ENCODE measurements at places on chromosomes 5 and 9. TPM values are rescaled to one million over a fixed set of nuclear protein-coding genes. Genes with fewer than 3 reads are reported as not detected.

DNA sequence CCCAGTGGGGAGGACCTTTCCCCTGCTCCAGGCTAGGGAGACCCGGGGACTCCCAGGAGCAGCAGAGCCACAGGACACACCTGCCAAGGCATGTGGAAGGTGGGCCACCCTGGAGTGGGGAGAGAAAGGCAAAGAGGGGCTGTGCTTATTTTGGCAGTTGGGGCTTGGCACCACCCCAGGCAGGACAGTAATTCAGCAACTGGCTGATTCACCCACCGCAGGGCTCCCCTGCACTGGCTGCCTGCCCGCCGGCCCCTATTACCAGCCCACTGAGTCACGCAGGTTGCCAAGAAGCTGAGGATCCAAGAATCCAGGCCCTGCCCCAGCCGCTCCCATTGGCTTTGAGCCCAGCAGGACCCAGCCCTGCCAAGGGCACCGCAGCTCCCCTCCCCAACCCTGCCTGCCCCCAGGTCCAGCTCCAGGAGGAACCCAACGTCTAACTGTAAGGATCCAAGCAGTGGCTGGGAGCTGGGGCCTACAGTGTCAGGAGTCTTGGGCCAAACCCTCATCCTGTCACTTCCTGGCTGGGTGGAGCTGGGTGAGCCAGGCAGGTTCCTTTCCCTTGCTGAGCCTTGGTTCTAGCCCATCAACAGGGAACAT is 14.2 kb upstream of the RALGDS start:
- H3K4me1 ChIP-seq = peaks cover 82% of the 10 kb centered on the region
- H3K27ac ChIP-seq = peak overlapping the region; percentile 98
- peak; percentile 90 for DNase-seq
- no peaks in the 10 kb centered on the region for H3K36me3 ChIP-seq
- H3K27me3 ChIP-seq = no peaks in the 10 kb centered on the region
- H3K4me3 ChIP-seq = no peak overlapping the region

DNA sequence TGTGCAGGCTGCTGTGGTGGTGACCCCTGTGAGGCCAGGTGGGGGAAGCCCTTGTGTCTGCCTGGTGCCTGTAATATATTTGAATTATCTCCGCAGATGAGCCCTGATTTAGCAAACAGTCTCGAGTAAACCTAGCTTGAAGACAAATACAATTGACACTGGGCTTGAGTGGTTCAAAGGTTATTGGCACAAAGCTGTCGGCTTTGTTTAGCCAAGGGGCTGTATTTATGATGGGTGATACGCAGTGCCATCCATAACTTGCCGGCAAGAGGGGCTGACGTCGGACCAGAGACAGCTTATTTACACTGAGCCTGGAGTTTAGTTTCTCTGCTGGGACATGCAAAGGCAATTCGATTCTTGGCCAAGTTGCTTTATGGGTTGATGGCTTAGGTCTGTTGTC is 20.0 kb upstream of the PITX1 start:
- no peaks in the 10 kb centered on the region for H3K36me3 ChIP-seq
- H3K4me3 ChIP-seq = no peak overlapping the region
- no peak overlapping the region for H3K27ac ChIP-seq
- peaks cover 22% of the 10 kb centered on the region for H3K4me1 ChIP-seq

- no peak overlapping the region for H3K27ac ChIP-seq
- no peak for DNase-seq
- no peak overlapping the region for H3K4me3 ChIP-seq
- H3K27me3 ChIP-seq = no peaks in the 10 kb centered on the region
- H3K4me1 ChIP-seq = no peaks in the 10 kb centered on the region
Measured at GRCh38 chr9:22457448-22457847, 10.8 kb downstream of the DMRTA1 start.

GRCh38 chr5:81044868-81045267 is 84.7 kb downstream of the RASGRF2 start:
- H3K27me3 ChIP-seq = no peaks in the 10 kb centered on the region
- no peak overlapping the region for H3K4me3 ChIP-seq
- no peak for DNase-seq
- H3K4me1 ChIP-seq = no peaks in the 10 kb centered on the region
- no peak overlapping the region for H3K27ac ChIP-seq

DNA sequence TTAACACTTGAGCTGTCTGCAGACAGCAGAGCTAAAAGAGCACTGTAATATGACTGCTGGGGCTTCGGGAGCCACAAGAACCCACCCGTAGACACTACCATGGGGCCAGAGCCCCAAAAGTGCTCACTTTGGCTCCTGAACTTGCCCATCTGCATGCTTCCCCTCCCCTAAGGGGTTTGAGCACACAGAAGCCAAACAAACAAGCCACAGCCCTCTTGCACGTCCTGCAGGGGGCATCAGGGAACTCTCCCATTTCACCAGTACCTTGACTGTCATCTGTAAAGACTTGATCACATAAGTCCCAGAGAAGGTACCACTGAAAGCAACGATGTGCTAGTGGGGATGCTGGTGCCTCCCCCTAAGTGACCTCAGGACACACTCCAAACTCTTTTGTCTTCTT is 681.8 kb downstream of the SEMA5A start:
- no peak for DNase-seq
- H3K36me3 ChIP-seq = no peaks in the 10 kb centered on the region
- H3K27ac ChIP-seq = no peak overlapping the region

DNA sequence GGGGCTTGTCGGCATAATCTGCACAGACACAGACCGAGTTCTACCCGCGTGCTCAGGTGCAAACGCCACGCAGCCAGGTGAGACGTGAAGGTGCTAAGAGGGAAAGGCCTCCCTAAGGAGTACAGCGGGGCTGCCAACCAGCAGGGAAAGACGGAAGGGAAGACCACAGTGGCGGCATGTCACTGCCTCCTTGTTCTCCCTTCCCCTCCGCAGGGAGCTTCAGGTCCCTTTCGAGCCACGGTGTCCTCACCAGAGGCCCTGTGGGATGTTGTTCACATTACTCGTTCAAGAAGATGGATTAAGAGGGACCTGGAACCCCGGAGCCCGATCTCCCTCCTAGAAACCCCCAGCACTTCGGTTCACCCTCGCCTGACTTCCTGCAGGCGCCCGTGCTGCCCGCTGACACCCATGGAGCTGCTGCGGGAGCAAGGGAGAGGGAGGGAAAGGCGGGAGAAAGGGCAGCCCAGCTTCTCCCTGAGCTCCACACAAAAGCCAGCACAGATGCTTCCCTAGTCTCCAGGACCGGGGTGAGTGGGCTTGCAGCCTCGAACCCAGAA is 686 bp downstream of the BRD9 start:
- peak overlapping the region; percentile 93 for H3K27ac ChIP-seq
- H3K4me1 ChIP-seq = peaks cover 29% of the 10 kb centered on the region
- peaks cover 44% of the 10 kb centered on the region for H3K36me3 ChIP-seq
- H3K4me3 ChIP-seq = peak overlapping the region; percentile 96
- DNase-seq = no peak

GRCh38 chr9:6845880-6846279 is 88.1 kb downstream of the KDM4C start:
- no peak overlapping the region for H3K4me3 ChIP-seq
- peak; percentile 51 for DNase-seq
- H3K4me1 ChIP-seq = no peaks in the 10 kb centered on the region
- H3K27me3 ChIP-seq = no peaks in the 10 kb centered on the region

DNA sequence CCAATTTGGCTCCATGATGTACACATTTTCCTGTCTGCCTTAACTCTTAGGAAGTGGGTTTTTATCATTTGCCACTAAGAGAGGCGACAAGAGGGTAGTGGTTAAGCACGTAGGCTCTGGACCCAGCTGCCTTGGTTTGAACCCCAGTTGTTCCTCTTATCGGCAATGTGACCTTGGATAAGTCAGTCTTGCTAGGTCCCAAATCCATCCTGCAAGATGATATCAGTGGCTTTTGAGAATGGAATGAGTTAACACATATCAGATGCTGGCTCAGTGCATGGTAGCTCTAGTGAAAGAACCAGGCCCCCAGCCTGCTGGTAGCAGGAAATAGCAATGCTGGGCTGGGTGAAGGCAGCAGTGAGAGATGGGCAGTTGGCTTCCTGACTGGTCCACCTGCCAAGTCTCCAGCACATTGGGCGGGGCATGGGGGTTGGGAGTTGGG is 72.5 kb downstream of the STK10 start:
- no peak overlapping the region for H3K27ac ChIP-seq
- peaks cover 69% of the 10 kb centered on the region for H3K4me1 ChIP-seq
- no peak overlapping the region for H3K4me3 ChIP-seq
- peaks cover 21% of the 10 kb centered on the region for H3K36me3 ChIP-seq
- no peak for DNase-seq

DNA sequence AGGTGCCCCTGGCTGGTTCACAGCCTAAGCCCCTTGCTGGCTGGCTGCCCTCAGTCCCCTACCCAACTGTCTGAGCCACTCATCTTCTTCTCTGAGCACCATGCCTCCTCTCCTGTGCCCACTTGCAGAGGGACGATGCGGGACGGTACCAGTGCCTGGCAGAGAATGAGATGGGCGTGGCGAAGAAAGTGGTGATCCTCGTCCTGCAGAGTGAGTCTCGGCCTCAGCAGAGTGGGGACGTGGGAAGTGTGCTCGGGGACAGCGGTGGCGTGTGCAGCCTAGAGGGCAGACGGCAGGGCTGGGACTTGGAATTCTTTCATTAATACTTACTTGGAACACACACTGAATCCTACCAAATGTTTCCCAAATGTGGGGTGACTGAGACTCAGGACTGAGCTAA is 34.3 kb upstream of the ASS1 start:
- no peak for DNase-seq
- H3K27me3 ChIP-seq = no peaks in the 10 kb centered on the region
- H3K4me1 ChIP-seq = no peaks in the 10 kb centered on the region
- H3K27ac ChIP-seq = no peak overlapping the region
- H3K36me3 ChIP-seq = no peaks in the 10 kb centered on the region

DNA sequence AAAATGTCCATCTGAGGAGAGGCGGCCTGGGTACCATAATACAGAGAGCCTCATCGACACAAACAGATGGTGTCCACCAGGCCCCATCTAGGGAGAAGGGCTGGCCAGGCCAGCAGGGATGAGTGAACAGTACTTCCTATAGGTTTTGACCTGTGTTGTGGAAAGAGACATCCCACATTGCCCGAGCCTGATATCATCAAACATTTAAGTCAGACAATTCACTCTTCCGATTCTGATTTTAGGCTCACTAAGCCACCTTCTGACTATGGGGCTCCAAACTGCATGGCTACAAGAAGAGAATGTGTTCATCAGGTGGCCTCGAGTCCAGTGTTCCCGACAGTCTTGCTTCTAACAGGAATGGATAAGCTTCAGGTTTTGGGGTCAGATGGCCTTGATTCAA is 38.9 kb downstream of the SLC22A5 start:
- peak overlapping the region; percentile 100 for H3K27ac ChIP-seq
- no peaks in the 10 kb centered on the region for H3K27me3 ChIP-seq
- H3K36me3 ChIP-seq = no peaks in the 10 kb centered on the region
- H3K4me3 ChIP-seq = no peak overlapping the region
- DNase-seq = no peak
- peaks cover 58% of the 10 kb centered on the region for H3K4me1 ChIP-seq

Gene TAL2
- total RNA-seq = 1.3 TPM

Gene CLK4
- total RNA-seq = 48.4 TPM

Gene MACIR
- 1.2 TPM for total RNA-seq

Gene C1QTNF3
- total RNA-seq = 78.2 TPM

Gene SPACA9
- 0.29 TPM for total RNA-seq

Gene PALM2AKAP2
- 6.2 TPM for total RNA-seq

Gene CACFD1
- total RNA-seq = 11.7 TPM

Gene RANBP17
- total RNA-seq = 22.3 TPM

Gene HBEGF
- 1.2 TPM for total RNA-seq

Gene PLCXD3
- total RNA-seq = 2.9 TPM
